ENCODE measurements at places on chromosomes 1 and 21.

DNA sequence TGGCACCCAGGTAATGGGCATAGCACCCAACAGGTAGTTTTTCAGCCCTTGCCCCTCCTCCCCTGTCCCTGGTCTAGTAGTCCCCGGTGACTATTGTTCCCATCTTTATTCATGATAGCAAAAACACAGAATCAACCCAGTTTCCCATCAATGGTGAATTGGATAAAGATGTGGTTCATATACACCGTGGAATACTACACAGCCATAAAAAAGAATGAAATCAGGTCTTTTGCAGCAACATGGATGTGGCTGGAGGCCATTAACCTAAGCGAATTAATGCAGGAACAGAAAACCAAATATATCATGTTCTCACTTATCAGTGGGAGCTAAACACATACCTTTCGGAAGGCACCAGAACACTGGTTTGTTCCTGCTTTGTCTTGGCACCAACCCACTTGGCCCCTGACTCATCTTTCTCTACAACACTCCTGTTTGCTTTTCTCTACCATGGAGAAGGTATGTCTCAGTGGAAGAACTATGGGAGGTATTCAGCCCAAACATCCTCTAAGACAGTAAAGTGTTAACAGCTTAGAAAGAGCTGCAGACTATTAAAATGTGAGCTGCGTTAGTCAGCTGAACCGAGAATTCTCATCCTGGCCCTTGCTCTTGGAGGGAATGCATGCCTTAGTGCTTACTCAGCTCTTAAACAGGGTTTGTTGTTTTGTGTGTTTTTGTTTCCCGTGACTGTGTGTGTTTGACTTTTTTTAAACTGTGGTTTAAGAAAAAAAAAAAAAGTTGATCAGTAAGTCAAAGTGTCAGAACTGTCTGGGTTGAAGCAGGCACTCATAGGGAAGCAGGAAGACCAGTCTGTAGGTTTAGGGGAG is 203.0 kb downstream of the TOMM20 start:
- peak; percentile 86 for DNase-seq

GRCh38 chr1:15696956-15697521 is 12.9 kb downstream of the PLEKHM2 start:
- DNase-seq: peak; percentile 58

- no peak for DNase-seq
Observed at GRCh38 chr1:199982606-199983005, 44.9 kb upstream of the NR5A2 start.

DNA sequence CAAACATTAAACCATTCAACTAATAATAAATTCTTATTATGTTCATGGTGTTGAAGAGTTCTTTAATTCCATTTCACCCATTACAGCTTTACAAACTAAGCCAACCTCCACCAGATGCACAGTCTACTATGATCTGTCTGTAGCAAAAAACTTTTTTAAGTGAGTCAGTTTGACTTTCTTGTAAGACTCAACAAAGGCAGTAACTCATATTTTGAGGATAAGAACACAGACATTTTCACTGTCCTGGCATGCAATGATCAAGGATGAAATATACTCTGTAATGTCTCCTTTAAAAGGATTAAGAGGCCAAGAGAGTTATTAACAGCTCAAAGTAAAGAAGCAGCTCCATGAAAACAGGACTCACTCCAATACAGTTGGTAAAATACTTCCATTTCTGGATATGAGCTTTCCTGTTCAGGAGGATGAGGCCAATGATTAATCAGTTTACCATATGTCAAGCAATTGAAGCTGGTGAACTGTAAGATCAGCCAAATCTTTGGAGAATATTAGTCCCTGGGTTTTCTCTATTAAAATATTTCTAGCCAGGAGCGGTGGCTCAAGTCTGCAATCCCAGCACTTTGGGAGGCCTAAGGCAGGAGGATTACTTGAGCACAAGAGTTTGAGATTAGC is 20.6 kb downstream of the XKR8 start:
- no peak for DNase-seq

DNA sequence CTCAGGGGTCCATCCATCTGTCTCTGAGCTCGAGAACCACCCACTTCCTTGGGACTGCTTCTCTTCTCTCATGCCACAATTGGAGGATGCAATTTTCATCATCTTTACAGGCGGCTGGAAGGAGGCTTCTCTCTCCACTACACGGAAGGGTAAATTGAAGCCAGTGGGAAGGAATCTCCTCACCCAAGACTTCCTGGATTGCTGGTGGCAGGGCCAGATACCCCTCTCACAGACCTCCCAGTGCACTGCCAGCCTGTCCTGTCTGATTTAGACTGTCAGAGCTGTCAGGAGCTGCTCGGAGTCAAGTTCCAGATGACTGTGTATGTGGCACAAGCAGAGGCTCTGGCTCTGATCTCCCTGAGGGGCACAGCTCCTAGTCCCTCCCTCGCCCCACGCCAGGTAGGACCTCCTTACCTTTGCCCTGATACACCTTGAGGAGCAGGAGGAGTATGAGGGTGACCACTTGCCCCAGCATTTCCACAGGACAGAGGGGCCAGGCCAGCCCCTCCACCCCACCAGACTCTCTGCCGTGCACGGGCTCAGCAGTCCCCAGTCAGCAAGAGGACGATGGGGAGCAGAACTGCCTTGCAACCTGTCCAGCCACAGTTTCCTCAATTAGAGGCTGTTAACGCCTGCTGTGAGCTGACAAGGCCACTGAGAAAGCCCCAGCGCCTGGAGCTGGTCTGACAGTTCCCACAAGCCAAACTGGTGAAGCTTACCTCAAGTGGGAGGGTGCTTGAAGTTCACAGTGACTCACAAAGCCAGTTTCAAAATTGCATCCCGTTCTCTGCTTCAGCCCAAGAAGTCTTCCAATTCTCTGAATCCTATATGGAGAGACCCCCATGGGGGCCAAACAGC is at the start of gene CD244:
Gene CD244, minus strand, starts transcription at position 685 of the 858 bp plus-strand sequence. Its CDS starts 210 bp downstream, at position 475.
- DNase-seq: peak; percentile 47

- no peak for DNase-seq
Observed at GRCh38 chr1:117412472-117412871, 45.2 kb downstream of the MAN1A2 start.

DNA sequence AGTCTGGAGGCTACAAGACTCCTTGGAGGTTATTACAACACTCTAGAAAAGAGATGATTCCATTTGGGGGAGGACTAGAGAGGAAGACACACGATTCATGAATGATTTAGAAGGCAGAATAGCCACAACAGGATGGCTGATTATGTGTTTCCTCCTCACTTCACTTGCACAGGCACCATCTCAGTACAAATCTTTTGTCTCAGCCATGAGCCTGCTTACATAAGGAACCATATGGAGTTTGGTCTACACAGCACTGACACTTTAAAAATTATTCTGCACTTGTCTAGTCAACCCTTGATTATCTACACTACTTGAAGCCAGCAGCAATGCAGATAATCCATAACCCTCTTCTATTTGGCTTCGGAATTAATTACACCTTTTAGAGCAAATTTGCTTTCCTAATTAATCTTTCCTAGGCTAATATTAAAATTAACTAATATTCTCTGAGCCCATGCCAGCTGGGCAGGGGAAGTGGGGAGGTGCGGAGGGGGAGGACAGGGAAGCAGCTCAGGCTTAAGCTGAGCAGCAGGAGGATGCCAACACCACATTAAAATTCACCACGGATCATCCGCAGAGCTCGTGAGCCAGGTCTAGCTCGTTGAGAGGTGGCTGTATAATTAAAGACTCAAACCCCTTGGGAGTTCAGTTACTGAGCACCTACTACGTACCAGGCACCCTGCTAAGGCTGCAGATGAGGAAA is 3.2 kb upstream of the LEMD1 start:
- DNase-seq: no peak

All from stomach (tissue), 19 donors.